ENCODE measurements at places on chromosomes 3 and 15.

GRCh38 chr3:69612791-69613190, 126.5 kb upstream of the MITF start:
- no peak for DNase-seq

DNA sequence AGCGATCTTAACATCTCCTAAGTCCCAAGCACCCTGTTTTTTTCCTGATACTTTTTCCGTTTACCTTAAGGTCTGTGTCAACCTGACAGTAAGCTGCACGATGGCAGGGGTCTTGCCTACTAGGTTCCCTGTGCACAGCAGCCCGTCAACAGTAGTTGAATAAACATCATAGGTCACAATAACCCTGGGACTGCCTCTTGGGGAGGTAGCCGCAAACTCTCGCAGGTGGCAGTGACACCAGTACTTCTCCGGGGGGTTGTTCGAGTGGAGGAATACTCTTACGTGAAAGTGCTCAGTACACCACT, 365 bp upstream of the PDCD6IP start:
- DNase-seq: no peak

GRCh38 chr15:79017953-79018352, 72.6 kb downstream of the RASGRF1 start:
- no peak for DNase-seq

- no peak for DNase-seq
Measured at GRCh38 chr3:13318626-13319470, 101.3 kb downstream of the NUP210 start.

GRCh38 chr3:55797084-55797483, 310.0 kb upstream of the WNT5A start:
- no peak for DNase-seq

- no peak for DNase-seq
Measured at GRCh38 chr3:173614522-173614921, 217.0 kb downstream of the NLGN1 start.

GRCh38 chr3:175969456-175969855, 1110.3 kb downstream of the NAALADL2 start:
- no peak for DNase-seq

DNA sequence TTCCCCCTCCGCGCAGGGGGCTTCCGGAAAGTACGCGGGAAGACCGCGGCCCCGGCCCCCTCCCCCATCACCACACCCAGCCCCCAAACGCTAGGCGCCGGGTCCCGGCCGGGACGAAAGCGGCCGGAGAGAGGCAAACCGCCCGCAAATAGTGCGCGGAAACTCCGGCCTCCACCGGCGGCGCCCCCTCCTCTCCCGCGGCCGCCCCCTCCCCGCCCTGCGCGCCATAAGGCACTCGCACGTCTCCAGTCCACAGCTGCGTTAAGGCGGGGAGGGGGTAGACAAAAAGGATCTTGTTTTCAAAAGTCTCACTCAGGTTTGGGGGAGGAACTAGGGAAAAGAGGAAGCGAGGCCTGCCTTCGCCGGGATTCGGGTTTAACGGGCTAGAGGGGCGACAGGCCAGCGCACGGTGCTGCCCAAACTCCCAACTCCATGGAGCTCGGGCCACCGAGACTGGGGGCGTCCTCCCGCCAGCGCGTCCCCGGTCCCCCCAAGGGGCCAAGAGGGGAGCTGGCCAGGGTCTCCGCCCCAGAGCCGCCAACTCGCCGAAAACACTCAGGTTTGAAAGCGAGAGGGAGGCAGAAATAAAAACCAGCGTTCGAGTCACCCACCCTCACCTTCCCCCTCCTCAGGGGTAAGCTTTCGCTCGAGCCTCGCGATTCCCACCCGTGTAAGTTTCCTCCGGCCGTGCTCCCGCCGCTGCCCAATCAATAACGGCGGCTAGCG, 1.8 kb downstream of the ANP32A start:
- DNase-seq: no peak

GRCh38 chr3:62935793-62936192, 60.6 kb upstream of the CADPS start:
- no peak for DNase-seq

DNA sequence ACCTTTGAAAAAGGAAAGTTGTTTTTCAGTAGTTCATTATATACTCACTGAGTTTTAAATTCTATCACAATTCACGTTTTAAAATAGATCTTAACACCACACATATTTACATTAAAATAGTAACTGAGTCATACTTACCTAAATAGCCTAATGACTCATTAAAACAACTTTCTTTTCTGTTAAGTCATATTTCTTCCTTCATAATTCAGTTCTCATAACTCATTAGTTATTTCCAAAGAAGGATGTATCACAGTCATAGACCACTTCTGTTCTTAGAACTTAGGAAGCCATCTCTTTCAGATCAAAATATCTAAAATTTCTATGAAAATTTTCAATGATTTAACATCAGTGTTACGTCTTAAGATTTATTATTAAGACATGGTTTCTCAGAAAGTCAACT, 885.9 kb downstream of the FHIT start:
- DNase-seq: no peak
